ENCODE measurements at places on chromosomes 5 and 9.

DNA sequence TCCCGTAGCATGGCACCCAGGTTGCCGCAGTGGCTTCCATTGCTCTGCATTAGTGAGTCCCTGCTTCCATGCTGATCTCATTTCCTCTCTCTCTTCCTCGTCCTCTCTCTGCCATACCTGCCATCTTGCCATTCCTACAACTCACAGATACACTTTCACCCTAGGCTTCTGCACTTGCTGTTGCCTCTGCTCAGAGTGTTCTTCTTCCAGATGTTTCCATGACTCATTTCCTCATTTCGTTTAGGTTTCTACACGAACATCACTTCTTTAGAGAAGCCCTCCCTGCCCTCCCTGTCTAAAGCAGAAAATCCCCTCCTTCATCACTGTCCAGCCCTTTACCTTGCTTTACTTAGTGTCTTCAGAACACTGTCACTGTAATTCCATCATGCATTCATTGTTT lies 115.2 kb upstream of the WWC1 start:
- DNase-seq: no peak

DNA sequence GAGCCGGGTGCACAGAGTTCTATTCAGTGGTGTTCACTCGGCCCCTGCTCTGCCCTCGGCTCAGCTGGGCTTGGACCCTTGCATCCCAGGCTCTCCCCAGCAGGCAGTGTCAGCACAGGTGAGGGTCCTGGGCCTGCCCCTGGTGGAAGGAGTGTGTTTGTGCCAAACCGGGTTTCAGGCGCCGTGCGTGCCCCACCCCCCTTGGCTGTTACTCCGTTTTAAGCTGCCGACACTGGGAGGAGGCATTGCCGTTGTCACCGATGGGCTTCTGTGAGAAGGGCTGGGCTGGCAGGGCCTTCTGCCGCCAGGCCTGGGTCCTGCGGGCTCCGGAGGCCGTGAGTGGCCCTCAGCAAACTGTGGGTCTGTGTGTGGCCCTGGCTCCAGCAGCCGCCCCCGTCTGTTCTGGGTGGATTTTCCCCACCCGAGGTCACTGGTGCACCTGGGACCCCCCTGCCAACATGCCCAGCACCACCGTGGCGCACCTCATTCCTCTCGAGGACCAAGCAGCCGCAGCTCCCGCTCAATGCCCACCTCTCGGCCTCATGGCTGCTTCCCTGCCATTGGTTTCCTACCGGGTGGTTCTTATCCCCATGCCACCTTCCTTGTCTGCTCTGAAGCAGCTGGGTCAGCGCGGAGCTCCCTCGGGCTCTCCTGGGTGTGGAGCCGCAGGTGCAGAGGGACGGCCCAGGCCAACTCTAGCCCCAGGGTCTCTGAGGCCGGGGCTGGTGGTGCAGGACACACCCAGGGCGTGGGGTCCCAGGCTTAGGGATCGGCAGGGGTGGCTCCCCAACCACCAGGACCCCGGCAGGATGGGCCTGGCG lies 44.3 kb upstream of the EXOC3 start:
- DNase-seq: no peak

DNA sequence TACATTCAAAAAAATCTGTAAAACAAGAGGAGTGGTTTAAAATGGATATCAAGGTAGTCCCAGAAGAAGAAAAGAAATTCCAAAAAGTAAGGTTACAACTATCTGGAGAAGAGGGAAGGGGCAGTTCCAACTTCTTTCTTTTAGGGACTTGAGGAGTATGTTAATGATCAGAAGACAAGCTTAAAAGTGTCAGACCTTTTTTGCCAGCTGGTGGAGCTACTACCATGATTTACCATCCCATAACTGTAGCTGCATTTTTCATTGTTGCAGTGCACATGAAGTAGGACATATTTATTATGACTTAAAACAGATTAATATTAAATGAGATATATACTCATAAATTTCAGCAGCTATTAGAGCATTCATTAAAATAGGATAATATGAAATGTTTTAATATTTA lies 158.5 kb upstream of the RGS7BP start:
- no peak for DNase-seq

GRCh38 chr9:113375057-113376023 lies 1.4 kb downstream of the HDHD3 start:
- DNase-seq: no peak

- DNase-seq: no peak
Measured at GRCh38 chr9:94920420-94921091, 194.1 kb downstream of the AOPEP start.

- no peak for DNase-seq
Measured at GRCh38 chr5:74272024-74272775, 368.3 kb downstream of the ENC1 start.

Data from stimulated activated CD4-positive, alpha-beta T cell treated with anti-CD3 and anti-CD28 coated beads, Interleukin-1b, Interleukin-23, amount 100 ng/mL, for 24 hours (primary cell).